Stimulated activated CD4-positive, alpha-beta T cell treated with anti-CD3 and anti-CD28 coated beads, Interleukin-4, amount 100 ng/mL, for 4 hours (primary cell): ENCODE measurements at places on chromosomes 16 and 17.

DNA sequence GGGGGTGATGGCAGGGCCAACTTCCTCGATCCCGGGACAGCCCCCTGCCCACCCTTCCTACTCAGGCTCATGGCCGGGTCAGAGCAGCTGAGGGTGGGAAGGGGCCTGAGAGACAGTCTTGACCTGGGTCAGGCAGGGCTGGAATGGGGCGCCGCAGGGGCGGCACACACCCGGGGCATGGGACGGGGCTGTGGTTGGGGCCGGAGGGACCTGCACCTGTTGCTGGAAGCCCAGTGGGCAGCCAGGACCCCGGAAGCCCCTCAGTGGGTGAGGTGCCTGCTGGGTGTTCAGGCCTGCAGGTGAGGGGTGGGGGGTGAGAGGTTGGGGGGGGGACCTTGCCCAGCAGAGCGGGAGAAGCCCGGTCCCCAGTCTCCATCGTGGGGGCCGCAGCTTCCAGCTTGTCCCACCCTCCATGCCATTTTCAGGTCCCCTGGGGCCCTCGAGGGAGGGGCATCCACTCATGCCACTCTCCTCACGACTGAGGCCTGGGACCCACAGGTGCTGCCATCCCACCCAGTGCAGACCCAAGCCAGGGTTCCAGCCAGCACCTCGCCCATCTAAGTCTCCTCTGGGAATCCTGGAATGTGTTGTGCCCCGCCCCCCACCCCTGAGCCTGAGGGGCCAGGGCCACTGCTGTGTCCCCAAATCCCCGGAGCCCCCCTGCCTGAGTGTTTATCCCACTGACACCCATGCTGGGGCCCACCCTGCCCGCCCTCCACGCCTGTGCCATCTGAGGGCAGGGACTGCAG lies 43.4 kb upstream of the ACSF3 start:
- DNase-seq: no peak

DNA sequence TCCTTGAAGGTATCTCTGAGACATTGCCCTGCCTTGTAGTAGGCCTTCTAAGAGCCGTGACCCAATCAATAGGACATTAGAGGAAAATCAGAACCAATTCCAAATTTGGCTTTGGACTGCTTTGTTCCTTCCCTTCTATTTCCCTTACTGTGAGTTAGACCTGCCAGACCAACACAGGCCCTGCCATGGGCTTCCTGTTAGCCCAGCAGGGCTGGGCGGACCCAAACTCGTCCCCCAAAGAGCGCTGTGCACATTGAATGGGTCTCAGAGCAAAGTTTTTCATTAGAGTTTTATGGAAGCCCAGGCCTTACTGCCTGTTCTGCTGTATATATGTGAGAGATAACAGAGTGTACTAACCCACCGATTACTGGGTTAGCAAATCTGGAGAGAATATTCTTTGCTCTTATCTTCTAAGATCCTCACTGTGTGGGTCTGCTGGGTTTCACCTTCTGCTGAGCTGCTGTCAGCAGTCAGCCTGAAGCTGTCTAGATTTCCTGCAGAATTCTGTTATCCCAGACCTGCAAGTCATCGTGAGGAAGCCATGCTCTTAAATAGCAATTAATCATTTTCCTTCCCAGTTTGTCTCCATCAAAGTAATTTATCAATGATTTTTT lies 5.7 kb downstream of the ARHGAP44 start:
- DNase-seq: no peak

DNA sequence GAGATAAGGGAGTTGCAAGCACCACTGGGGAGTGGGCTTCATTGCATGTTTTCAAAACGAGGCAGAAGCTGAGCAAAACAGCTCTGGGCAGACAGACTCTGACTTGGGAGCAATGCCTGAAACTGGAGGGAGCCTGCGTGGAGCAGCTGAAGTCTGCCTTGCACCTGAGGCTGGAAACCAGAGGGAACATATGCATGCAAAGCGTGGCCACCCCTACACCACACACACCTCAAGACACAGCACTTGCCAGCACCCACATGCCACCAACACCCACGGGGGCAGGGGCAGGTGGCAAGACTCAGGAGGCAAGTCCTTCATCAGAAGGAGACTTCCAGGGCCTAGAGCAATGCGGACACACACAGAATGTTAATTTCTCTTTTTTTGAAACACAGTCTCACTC lies 45.8 kb downstream of the COTL1 start:
- no peak for DNase-seq

DNA sequence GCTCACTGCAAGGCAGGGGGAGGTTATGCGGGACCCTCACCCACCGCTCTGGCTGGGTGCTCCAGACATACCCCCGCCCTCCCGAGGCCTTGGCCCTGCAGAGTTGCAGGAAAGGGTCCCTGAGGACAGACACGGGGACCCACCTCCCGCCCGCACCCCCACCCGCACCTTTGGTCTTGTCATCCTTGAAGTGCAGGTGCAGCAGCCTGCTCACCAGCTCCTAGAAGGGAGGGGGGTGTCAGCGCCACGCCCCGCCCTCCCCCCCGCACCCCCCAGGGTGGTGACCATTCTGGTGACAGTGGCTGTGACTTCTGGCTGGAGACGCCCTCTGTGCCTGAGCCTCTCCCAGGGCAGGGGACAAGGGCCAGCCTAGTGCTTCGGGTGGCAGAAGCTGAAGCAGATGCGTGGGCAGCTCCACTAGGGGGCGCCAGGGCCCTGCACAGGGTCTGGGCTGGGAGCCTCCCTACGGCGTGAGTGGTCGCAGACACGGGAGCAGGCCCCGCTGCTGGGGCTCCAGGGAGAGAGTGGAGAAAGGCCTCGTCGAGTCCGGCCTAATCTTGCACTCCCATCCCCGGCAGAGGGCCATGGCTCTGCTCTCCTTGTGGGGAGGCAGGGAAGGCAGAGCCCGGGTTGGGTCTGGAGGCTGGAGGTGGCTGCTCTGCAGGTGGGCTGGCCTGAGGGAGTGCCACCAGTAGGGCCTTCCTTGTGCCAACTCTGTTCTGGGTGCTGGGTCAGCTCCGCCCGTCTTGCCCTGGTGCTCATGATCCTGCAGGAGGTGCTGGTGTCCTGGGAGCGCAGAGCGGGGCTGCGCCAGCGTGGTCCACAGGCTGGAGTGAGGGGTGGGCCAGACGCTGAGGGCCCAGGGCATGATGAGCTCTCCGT lies 2.7 kb downstream of the CENPX start:
- peak; percentile 49 for DNase-seq

DNA sequence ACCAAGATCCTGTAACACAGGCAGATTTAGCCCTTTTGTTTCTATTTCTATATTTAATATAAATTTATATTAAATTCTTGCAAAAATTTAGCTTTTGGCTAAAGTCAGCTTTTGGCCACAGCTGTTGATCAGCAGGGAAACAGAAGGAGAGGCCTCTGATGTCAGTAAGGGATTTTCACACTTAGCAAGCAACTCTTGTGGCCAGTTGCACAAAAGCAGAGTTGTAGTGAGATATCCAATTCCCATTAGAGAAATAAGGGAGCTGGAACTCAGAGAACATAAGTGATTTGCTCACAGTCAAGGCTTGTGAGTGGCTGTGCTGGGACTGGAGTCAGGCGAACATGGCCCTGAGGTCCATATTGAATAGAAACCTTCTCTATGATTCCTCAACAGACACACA lies 16.7 kb upstream of the HEATR6 start:
- no peak for DNase-seq

DNA sequence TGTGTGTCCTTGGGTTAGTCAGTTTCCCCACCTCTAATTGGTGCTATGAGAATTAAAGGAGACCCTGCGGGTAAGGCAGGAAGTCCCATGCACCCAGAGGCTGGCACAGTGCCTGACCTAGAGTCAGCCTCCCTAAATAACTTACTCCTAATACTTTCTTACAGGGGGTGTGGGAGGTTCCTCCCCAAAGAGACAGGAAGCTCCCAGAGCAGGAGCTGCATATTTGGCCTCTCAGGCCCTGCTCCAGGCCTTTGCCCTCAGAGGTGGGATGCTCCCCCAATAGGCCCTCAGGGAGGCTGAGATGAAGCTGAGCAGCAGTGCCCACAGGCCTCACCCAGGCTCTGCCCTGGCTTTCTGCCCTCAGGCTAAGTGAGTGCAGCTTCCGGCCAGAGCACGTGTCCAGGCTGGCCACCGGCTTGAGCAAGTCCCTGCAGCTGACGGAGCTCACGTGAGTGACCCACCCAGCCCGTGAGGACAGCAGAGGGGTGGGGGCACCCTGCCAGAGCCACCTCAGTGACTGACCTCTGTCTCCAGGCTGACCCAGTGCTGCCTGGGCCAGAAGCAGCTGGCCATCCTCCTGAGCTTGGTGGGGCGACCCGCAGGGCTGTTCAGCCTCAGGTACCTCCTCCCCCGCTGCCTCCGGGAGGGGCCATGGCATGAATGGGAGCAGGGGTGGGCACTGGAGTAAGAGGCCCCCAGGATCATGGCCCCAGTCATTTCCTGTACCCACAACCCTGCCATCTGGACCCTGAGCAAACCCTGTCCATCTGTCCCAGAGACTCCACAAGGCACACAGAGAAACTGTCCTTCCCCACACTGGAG lies 31.1 kb upstream of the CPNE2 start:
- no peak for DNase-seq

- peak; percentile 79 for DNase-seq
These were observed 2.4 kb upstream of the ALOXE3 start for GRCh38 chr17:8120520-8121406.

- no peak for DNase-seq
These were observed 820.2 kb downstream of the KCNJ18 start for GRCh38 chr17:22512506-22512905.

GRCh38 chr16:20303012-20303411 lies 24.3 kb downstream of the GP2 start:
- DNase-seq: no peak

DNA sequence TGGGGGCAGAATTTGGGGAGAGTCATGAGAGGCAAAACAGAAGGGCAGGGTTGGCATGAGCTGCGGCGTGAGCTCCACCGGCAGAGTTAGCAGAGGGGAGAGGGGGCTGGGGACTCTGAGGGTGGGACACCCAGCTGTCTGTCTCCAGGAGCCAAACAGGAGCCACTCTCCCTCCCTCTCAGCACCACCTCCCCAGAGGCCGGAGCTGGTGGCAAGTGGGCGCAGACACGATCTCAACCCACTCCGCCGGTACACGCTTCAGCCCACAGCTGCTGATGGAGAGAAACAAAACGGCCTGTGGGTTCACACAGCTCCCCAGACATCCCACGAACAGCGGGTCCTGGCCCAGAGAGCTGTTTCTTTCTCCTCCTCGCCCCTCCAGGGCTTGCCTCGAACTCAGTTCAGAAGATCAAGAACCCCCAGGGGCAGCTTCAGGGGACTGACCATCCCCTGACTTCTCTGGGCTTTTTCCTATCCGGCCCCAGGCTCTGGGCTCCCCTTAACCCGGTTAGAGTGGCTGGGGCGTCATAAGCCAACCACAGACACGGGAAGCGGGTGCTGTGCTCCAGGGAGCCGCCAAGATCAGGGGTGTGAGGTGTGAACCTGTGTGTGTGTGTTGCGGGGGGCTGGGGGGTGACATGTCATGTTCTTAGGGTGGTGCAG lies 7.6 kb downstream of the RHBDF2 start:
- DNase-seq: no peak

DNA sequence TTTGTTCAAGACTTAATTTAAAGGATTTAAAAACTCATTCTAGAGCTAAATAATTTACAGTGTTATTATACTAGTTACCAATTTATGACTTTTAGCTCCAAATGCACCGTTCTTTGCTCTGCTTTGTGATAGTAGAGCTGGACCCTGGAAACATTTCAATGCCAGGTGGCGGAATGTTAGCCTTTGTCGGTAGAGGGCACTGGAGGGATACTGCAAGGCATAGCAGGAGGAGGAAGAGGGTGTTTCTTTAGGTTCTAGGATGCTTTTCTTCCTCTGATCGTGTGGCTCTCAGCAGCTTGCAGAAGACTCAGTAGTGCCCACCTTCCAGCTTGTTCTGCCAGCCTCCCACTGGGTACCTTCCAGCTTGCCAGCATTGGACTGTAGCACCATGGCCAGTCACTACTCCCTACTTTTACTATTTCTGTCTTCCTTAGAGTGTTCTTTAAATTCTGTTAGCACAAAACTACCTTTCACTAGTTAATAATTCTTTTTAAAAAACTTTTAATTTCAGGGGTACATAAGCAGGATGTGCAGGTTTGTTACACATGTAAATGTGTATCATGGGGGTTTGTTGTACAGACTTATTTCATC lies 325.3 kb downstream of the UTP18 start:
- DNase-seq: no peak

- no peak for DNase-seq
These were observed 8.4 kb downstream of the DLX3 start for GRCh38 chr17:49986396-49987289.

- DNase-seq: no peak
These were observed 128.8 kb downstream of the ASIC2 start for GRCh38 chr17:33164169-33164881.

DNA sequence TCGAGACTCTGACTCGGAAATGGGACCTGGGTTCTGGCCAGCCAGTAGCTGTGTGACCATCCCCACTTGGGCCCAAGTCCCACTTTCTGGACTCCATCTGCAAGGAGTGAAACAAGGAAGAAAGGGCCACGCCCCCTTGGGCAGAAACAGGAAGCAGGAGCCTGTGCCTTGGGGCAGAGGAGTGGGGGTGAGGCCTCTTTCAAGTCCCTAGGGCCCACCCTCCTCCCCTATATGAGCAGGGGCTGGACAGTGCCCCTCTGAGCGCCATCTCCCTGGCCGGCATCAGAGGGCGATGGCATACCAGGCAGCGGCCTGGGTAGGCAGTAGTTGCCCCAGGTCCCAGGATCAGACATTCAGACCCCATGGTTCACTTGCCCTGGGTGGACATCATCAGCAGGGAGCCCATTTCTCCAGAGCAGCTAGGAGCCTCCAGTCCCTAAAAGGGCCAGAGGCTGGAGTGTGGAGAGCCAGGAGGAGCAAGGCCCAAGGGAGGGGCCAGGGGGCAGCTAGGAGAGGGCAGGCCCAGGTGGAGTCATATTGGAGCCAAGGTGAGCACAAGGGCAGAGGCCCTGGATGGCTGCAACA lies 7.1 kb downstream of the BCAR1 start:
- DNase-seq: no peak

- no peak for DNase-seq
These were observed 24.8 kb downstream of the RANBP10 start for GRCh38 chr16:67781565-67781921.

DNA sequence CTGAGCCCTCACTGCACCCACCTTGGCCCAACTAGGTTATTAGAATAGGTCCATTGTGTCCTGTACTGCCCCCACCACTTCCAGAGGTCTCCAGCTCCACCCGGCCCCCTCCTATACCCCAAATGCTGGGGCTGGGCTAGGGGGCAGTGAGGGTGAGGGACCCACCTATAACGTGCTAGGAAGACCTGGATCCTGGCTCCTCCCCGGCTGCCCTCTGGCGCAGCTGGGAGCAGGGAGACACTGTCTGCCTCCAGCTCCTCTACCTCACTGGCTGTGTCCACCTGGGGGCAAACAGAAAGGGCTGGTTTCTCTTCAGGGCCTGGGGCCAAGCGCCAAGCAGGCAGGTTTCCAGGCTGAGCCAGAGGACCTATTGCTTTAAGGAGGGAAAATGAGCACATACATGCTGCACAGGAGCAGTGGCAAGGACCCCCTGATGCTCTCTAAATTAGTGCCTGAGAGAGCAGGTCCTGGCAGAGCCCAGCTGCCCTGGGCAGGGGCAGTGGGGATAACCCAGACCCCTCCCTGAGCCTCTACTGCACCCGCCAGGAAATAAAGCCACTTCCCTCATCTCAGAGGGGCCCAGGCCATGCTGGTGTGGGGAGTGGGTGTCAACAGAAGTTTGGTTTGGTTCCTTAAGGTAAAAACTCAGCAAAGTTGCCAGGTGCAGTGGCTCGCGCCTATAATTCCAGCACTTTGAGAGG lies 12.2 kb downstream of the TSPOAP1 start:
- DNase-seq: no peak
